Stimulated activated CD4-positive, alpha-beta T cell treated with anti-CD3 and anti-CD28 coated beads, Interleukin-1b, Interleukin-23, amount 100 ng/mL, for 24 hours (primary cell): ENCODE measurements at places on chromosomes 2 and 18.

DNA sequence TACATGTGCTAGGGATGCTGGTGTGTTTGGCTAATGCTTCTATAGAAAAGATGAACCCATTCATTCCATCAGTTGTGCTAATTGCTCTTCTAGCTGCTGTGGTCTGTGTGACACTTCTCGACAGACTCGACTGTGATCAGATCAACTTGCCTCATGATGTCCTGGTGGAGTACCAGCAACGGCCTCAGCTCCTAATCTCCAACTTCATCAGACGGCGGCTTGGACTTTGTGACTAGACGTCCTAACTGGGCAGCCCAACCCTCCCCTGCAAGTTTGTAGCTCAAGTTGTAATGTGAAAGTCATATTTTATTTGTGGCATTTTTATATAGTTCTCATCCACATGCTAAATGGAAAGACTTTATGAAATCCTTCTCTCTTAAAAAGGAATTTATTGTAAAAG, 33.0 kb downstream of the UPP2 start:
- DNase-seq: no peak

- DNase-seq: no peak
These were observed 148.8 kb downstream of the HDAC4 start for GRCh38 chr2:239251971-239252370.

GRCh38 chr2:166901336-166901735, 13.1 kb downstream of the XIRP2 start:
- DNase-seq: no peak

DNA sequence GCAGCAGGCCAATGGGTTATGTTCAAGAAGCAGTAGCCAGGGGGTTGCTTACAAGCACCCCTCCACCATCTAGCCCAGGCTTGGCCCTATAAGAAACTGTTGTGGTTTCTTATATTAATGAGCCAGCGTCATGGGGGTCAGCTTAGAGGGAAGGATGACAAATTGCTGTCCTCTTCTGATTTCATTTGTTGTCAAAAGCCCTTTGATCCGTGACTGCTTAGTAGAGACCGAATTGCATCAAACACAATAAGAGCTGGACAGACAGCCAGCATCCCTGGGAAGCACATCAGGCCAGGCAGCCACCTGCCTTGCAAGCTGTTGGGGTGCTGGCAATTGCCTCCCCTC, 206.6 kb upstream of the SETBP1 start:
- no peak for DNase-seq

DNA sequence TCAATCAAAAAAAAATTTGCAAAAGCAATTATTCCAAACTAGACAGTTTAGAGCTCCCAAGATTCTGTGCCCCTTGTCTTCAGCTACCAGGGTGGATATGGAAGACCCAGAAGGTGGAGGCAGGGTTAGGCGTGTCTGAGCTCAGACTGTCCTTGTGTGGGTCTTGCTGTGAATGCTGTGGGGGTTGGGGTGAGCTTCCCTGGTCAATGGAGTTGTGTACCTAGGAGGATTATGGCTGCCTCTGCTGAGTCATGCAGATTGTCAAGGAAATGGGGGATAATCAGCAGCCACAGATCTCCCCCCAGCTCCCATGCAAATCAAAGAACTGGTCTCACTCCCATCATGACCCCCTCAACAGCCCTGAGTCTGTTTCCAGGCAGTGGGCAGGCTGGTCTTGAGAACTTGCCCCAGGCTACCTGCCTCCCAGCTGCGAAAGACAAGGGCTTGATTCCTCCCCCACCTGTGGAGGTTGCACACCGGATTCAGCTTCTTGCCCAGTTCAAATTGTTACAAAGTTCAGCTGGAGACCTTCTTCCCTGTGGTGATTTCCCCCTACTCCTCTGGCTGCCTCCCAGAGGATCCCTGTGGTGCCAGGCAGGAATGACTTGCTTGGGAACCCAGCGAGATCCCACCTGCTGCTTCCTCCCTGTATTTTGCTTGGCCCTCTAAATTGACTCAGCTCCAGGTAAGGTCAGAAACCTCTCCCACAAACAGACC, 77.0 kb downstream of the RAD51AP2 start:
- no peak for DNase-seq
